ENCODE measurements at places on chromosomes 5 and 9.

- H3K27me3 ChIP-seq: no peaks in the 10 kb centered on the region
- DNase-seq: no peak
- no peaks in the 10 kb centered on the region for H3K36me3 ChIP-seq
- H3K4me1 ChIP-seq: no peaks in the 10 kb centered on the region
- no peak overlapping the region for H3K27ac ChIP-seq
Observed at GRCh38 chr5:28448791-28449190, 1410.4 kb upstream of the CDH9 start.

GRCh38 chr5:21398511-21398910 is 1410.5 kb upstream of the CDH18 start:
- no peaks in the 10 kb centered on the region for H3K4me1 ChIP-seq
- H3K27me3 ChIP-seq: no peaks in the 10 kb centered on the region
- no peaks in the 10 kb centered on the region for H3K36me3 ChIP-seq
- H3K27ac ChIP-seq: no peak overlapping the region

DNA sequence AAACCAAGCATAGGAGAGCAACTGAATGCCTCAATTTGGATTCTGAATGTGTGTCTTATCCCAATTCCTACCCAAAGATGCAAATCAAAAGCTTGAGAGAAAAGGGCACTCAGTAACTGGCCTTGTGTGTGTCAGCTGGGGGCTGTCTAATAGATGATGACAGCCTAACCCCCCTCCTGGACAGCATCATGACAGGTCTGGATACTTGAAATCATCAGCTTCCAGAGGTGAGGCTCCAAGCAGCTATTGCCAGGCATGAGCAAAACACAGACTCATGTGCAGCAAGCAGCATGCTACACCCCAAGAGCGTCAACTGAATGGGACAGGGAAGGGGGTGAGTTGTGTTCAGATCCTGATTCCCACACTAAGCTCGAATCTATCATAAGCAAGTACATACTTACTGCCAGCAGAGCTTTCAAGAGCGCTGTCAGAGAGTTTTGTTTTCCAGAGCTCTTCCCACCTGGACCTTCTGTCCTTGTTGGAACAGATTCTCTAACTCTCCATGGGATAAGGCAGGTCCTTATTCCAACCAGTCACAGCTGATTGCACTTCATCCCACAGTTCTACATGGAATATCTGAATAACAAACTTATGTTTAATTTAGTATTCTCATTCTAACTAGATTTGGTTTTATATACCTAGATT is 467.5 kb downstream of the DTWD2 start:
- H3K27ac ChIP-seq: no peak overlapping the region
- DNase-seq: no peak
- H3K4me3 ChIP-seq: no peak overlapping the region

GRCh38 chr5:12772276-12772675 is 868.0 kb upstream of the CTNND2 start:
- DNase-seq: no peak
- H3K27me3 ChIP-seq: no peaks in the 10 kb centered on the region
- no peak overlapping the region for H3K4me3 ChIP-seq
- H3K4me1 ChIP-seq: no peaks in the 10 kb centered on the region

DNA sequence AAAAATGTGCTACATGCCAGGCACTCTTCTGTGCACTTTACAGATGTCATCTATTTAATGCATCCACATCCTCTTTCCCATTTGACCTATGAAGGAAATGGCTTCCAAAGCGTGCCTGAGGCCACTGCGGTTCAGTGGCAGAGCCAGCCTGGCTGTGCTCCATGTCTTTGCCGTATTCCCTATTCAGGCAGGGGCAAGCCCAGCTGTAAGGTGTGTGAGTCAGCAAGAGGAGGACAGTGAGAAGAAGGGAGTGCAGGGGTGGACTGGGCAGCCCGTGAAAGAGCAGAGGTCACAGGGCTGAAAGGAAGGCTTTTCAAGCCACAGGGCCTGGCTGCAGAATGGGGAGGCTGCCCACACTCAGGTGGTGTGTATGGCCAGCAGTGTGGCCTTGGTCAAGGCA is 91.7 kb downstream of the HRH2 start:
- no peak for DNase-seq
- no peaks in the 10 kb centered on the region for H3K36me3 ChIP-seq
- no peak overlapping the region for H3K27ac ChIP-seq
- H3K4me3 ChIP-seq: no peak overlapping the region
- peaks cover 11% of the 10 kb centered on the region for H3K4me1 ChIP-seq
- no peaks in the 10 kb centered on the region for H3K27me3 ChIP-seq

- H3K27ac ChIP-seq: no peak overlapping the region
- no peak for DNase-seq
- H3K27me3 ChIP-seq: no peaks in the 10 kb centered on the region
- H3K36me3 ChIP-seq: no peaks in the 10 kb centered on the region
- no peaks in the 10 kb centered on the region for H3K4me1 ChIP-seq
- no peak overlapping the region for H3K4me3 ChIP-seq
Observed at GRCh38 chr5:5770825-5771224, 348.3 kb downstream of the ICE1 start.

- no peak overlapping the region for H3K4me3 ChIP-seq
- H3K4me1 ChIP-seq: peaks cover 8% of the 10 kb centered on the region
- H3K27me3 ChIP-seq: no peaks in the 10 kb centered on the region
- DNase-seq: no peak
- no peaks in the 10 kb centered on the region for H3K36me3 ChIP-seq
- H3K27ac ChIP-seq: peak overlapping the region; percentile 33
Observed at GRCh38 chr9:91937056-91937455, 13.0 kb downstream of the ROR2 start.

- no peaks in the 10 kb centered on the region for H3K36me3 ChIP-seq
- H3K27ac ChIP-seq: peak overlapping the region; percentile 99
- DNase-seq: no peak
- H3K4me1 ChIP-seq: peaks cover 49% of the 10 kb centered on the region
- no peaks in the 10 kb centered on the region for H3K27me3 ChIP-seq
Observed at GRCh38 chr5:134226441-134227192, 744 bp upstream of the PPP2CA start.

GRCh38 chr5:92402045-92402444 is 1018.9 kb upstream of the ARRDC3 start:
- H3K27me3 ChIP-seq: no peaks in the 10 kb centered on the region
- H3K4me3 ChIP-seq: no peak overlapping the region
- DNase-seq: no peak
- H3K4me1 ChIP-seq: no peaks in the 10 kb centered on the region

GRCh38 chr9:26437056-26437711 is 455.4 kb downstream of the CAAP1 start:
- DNase-seq: no peak
- H3K27ac ChIP-seq: no peak overlapping the region
- no peaks in the 10 kb centered on the region for H3K27me3 ChIP-seq
- no peaks in the 10 kb centered on the region for H3K4me1 ChIP-seq

- no peaks in the 10 kb centered on the region for H3K27me3 ChIP-seq
- no peak for DNase-seq
Observed at GRCh38 chr5:145463634-145464033, 371.5 kb downstream of the PRELID2 start.

DNA sequence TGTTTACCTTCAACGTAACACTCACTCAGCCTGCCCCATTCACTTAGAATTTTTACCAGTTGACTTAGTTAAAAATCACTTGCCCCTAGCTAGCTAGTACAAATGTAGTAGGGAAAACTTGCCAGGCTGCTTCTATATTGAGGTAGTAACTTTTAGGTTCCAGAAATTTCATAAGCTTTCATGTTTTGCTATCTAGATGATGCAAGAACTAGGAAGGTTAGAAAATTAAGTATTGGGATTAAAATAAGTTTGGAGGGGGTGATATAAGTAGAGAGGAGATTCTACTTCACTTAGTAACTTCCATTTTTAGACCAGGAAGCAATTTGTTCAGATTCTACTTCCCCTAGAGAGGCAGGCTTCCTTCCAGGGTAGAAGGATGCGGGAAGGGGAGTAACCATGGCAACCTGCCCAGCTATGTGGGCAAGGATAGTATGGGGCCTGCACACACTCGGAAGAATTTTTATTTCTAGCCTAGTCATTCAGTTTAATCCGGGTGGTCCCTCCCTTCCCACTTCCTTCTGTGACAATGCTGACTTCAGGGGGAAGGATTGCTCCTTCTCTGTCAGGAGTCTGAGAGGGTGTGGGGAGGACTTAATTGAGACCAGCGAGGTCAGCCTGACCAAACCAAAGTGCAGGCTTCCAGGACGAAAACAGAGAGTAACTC is 4.2 kb downstream of the DAB2 start:
- H3K36me3 ChIP-seq: no peaks in the 10 kb centered on the region
- peak overlapping the region; percentile 81 for H3K27ac ChIP-seq
- no peaks in the 10 kb centered on the region for H3K27me3 ChIP-seq
- no peak for DNase-seq

DNA sequence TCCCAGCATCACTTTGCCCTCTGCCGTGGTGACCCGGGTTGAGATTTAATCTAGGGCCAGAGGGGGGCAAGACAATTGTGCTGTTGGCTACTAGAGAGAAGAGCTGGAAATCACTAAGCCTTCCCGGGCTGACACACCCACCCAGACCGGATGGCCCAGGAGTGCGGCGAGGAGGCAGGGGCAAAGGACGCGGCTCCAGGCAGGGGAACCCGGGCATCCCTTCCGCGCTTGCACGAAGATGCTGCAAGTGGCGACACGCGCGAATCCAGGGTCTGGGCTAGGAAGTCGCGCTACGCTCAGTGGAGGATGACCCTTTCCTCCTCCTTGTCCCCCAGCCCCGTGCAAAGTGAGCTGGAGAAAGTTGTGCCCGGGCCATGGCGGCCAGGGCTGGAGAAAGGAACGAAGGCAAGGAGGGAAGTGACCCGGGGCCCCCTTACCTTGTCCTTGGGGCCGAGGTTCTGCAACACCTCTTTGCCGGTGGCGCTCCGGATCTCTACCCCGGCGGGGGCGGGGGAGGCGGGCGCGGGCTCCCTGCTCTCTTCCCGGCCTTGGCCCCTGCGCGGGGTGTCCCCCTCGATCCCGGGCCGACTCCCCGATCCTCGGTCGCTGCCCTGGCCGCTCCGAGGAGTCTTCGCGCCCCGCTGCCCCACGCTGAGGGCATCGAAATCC is 693 bp downstream of the DPYSL3 start:
- peak overlapping the region; percentile 84 for H3K4me3 ChIP-seq
- H3K27me3 ChIP-seq: no peaks in the 10 kb centered on the region
- H3K36me3 ChIP-seq: no peaks in the 10 kb centered on the region
- peak overlapping the region; percentile 53 for H3K27ac ChIP-seq
- H3K4me1 ChIP-seq: peaks cover 12% of the 10 kb centered on the region

GRCh38 chr5:122153230-122153629 is 23.9 kb downstream of the ZNF474 start:
- H3K36me3 ChIP-seq: no peaks in the 10 kb centered on the region
- H3K4me3 ChIP-seq: no peak overlapping the region
- H3K4me1 ChIP-seq: no peaks in the 10 kb centered on the region

GRCh38 chr9:118401546-118401945 is 697.3 kb downstream of the TLR4 start:
- no peaks in the 10 kb centered on the region for H3K27me3 ChIP-seq
- no peak overlapping the region for H3K4me3 ChIP-seq
- DNase-seq: no peak
- H3K36me3 ChIP-seq: no peaks in the 10 kb centered on the region

DNA sequence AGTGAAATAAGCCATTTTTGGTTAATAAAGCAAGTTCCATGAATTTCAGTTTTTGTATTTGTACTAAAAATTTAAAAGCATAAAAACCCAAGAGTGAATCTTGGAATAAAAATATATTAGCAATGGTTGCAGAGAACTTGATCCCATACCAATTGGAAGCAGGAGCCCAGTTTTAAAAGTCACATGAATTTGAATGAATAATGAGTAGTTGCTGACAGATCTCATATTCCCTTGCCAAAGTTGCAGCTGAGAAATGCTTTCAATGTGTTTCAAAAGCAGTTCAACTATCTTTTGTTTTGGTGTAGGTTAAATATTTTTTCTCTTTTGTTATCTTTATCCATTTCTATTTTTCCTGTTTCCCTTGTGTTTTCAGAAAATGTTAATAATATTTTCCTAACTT is 818.6 kb downstream of the CDH18 start:
- H3K4me1 ChIP-seq: no peaks in the 10 kb centered on the region
- H3K4me3 ChIP-seq: no peak overlapping the region

- no peak overlapping the region for H3K27ac ChIP-seq
- no peaks in the 10 kb centered on the region for H3K4me1 ChIP-seq
- no peaks in the 10 kb centered on the region for H3K36me3 ChIP-seq
- H3K4me3 ChIP-seq: no peak overlapping the region
Observed at GRCh38 chr5:91156242-91156641, 226.9 kb downstream of the ARRDC3 start.

DNA sequence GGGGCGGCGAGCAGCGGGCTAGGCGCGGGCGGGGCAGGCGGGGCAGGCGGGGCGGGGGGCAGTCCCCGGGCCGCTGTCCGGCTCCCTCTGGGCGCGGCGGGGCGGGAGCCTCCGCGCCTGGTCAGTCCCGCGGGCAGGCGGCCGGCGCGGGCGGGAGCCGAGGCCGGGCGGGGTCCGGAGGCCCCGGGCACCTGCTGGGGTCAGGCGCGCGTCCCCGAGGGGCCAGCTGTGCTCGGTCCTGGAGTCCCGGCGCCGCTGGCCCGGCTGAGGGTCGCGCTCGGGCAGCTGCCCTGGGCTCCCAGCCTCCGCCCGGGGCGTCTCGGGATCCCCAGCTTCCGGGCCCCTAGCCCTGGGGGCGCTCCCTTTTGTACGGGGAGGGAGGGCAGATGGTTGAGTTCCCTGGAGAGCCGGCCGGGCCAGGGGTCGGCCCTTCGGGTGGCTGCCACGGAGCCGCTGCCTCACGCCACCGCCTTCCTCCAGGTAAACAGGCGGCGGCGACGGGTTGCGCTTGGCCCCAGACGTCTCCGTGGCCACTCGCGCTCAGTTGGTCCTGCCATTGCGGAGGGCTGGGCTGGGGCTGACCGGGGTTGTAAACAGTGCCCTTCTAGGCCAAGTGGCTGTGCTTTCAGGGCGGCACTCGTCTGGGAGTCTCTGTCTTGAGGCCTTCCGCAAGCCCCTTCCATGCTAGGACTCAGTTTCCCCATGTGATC is 473 bp downstream of the ZBTB34 start:
- peak overlapping the region; percentile 98 for H3K27ac ChIP-seq
- H3K36me3 ChIP-seq: no peaks in the 10 kb centered on the region
- H3K27me3 ChIP-seq: no peaks in the 10 kb centered on the region
- DNase-seq: no peak

GRCh38 chr9:87119328-87119881 is 172.1 kb upstream of the GAS1 start:
- no peaks in the 10 kb centered on the region for H3K36me3 ChIP-seq
- DNase-seq: no peak
- no peaks in the 10 kb centered on the region for H3K27me3 ChIP-seq
- peaks cover 19% of the 10 kb centered on the region for H3K4me1 ChIP-seq
- no peak overlapping the region for H3K4me3 ChIP-seq
- peak overlapping the region; percentile 11 for H3K27ac ChIP-seq

DNA sequence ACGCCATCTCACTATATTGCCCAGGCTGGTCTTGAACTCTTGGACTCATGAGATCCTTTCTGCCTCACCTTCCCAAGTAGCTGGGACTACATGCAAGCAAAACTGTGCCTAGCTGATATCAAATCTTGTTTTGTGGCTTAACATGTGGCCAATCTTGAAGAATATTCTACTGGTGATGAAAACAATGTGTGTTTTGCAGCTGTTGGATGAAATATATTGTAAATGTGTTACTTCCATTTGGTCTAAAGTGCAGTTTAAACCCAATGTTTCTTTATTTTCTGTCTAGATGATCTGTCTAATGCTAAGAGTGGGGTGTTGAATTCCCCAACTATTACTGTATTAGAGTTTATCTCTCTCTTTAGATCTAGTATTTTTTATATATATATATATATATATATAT is 73.1 kb downstream of the RNF130 start:
- H3K36me3 ChIP-seq: peaks cover 18% of the 10 kb centered on the region
- no peak overlapping the region for H3K4me3 ChIP-seq
- H3K27me3 ChIP-seq: no peaks in the 10 kb centered on the region
- DNase-seq: no peak

Measured in esophagus squamous epithelium (tissue), 5 donors.